ENCODE measurements at places on chromosomes 5 and 9. TPM values are rescaled to one million over a fixed set of nuclear protein-coding genes. Genes with fewer than 3 reads are reported as not detected.
A peak's percentile ranks its signal among the peaks of the same experiment; 100 is the strongest.

GRCh38 chr5:170380361-170380951, 8.7 kb downstream of the KCNMB1 start:
- H3K36me3 ChIP-seq, result no peaks in the 10 kb centered on the region
- H3K4me3 ChIP-seq, result no peak overlapping the region
- no peak overlapping the region for H3K27ac ChIP-seq
- peaks cover 84% of the 10 kb centered on the region for H3K27me3 ChIP-seq
- no peaks in the 10 kb centered on the region for H3K4me1 ChIP-seq

DNA sequence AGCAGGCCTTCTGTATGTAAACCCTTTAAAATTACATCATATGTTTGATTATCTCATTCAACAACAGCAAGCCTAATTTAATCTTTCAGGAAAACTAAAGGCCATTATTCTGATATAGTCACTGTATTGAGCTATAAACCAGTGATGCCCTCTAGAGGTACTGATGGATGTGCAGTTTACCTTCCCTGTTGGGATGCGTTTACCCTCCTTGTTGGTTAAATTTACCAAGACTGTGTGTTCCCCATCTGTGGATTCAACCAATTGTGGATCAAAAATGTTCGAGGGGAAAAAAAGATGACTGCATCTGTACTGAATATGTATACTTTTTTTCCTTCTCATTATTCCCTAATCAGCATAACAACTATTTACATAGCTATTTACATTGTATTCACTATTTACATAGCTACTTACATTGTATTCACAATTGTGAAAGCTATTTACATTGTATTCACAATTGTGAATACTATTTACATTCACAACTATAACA, 3.7 kb upstream of the BAAT start:
- DNase-seq, result no peak
- H3K4me1 ChIP-seq, result peaks cover 38% of the 10 kb centered on the region
- peak overlapping the region; percentile 69 for H3K27ac ChIP-seq

GRCh38 chr9:89742660-89743059, 137.8 kb downstream of the GADD45G start:
- H3K27me3 ChIP-seq, result peaks cover 58% of the 10 kb centered on the region
- DNase-seq, result no peak
- no peak overlapping the region for H3K27ac ChIP-seq
- H3K36me3 ChIP-seq, result no peaks in the 10 kb centered on the region
- no peaks in the 10 kb centered on the region for H3K4me1 ChIP-seq
- no peak overlapping the region for H3K4me3 ChIP-seq

- H3K4me1 ChIP-seq, result no peaks in the 10 kb centered on the region
- no peak for DNase-seq
- H3K36me3 ChIP-seq, result peaks cover 22% of the 10 kb centered on the region
- H3K4me3 ChIP-seq, result no peak overlapping the region
- no peaks in the 10 kb centered on the region for H3K27me3 ChIP-seq
These were observed 50.8 kb downstream of the HMGCR start for GRCh38 chr5:75387806-75388205.

ANKRD34B gene
- 0.29 TPM for total RNA-seq

PRR16 gene
- 1.5 TPM for total RNA-seq

FOXI1 gene
- total RNA-seq, result not detected

Data from Calu3 (cell line).